Right atrium auricular region (tissue), 2 donors: ENCODE measurements at places on chromosomes 6 and 20. TPM values are rescaled to one million over a fixed set of nuclear protein-coding genes. Genes with fewer than 3 reads are reported as not detected.

DNA sequence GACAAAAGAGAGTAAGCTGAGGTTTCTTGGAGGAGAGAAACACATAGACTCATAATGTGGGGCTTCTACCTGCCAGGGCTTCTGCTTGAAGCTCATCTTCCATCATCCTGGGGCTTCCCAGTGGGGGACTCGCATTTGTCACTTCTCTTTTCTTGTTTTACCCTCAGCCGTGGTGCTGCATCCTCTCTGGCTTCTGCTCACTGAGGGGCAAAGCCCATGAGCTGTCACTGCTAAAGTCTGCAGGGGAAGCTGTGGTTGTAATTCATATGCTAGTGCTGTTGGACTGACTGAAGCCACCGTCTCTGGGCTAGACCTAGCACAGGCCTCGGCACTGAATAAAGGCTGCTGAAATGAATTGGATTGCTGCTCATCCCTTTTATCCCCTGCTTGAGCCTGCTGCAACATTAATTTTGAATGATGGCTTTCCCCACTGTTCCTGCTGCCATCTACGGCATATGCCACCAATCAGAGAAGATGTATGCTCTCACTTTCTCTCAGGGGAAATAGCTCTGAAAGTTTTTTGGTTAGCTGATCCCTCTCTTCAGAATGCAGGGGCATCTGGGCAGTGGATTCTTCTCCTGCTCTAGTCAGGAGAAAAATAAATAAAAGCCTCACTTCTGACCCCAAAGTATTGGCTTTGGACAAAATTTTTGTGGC, 568.4 kb upstream of the MAP3K7 start:
- no peaks in the 10 kb centered on the region for H3K36me3 ChIP-seq
- no peaks in the 10 kb centered on the region for H3K4me1 ChIP-seq
- H3K4me3 ChIP-seq = no peak overlapping the region
- no peak for DNase-seq

GRCh38 chr6:144555066-144555465, 269.9 kb downstream of the UTRN start:
- H3K4me1 ChIP-seq = no peaks in the 10 kb centered on the region
- no peak for DNase-seq
- no peaks in the 10 kb centered on the region for H3K27me3 ChIP-seq
- no peak overlapping the region for H3K4me3 ChIP-seq
- no peak overlapping the region for H3K27ac ChIP-seq

DNA sequence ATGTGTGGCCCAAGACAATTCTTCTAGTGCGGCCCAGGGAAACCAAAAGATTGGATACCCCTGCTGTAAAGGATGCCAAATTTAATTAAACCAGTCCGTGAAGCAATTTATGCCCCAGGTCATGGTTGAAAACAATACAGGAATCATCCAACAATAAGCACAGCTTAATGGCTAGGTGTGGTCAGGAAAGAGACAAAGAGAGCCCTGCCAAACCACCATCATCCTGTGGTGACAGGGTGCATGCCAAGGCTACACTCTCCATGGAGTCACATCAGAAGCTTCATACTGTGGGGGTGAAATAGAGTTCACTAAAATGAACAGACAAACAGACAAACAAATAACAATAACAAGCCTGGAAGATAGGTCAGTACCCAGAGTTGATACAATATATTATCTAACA, 62.7 kb downstream of the DZANK1 start:
- H3K4me1 ChIP-seq = no peaks in the 10 kb centered on the region
- no peak overlapping the region for H3K27ac ChIP-seq
- H3K36me3 ChIP-seq = no peaks in the 10 kb centered on the region

GRCh38 chr20:48492715-48493070, 335.1 kb downstream of the PREX1 start:
- no peaks in the 10 kb centered on the region for H3K4me1 ChIP-seq
- no peak overlapping the region for H3K27ac ChIP-seq
- no peaks in the 10 kb centered on the region for H3K36me3 ChIP-seq
- peak; percentile 30 for DNase-seq
- no peaks in the 10 kb centered on the region for H3K27me3 ChIP-seq
- H3K4me3 ChIP-seq = no peak overlapping the region

GRCh38 chr20:3168079-3168828, 5.1 kb downstream of the LZTS3 start:
- H3K27me3 ChIP-seq = no peaks in the 10 kb centered on the region
- no peaks in the 10 kb centered on the region for H3K4me1 ChIP-seq
- peak overlapping the region; percentile 35 for H3K4me3 ChIP-seq
- H3K36me3 ChIP-seq = no peaks in the 10 kb centered on the region
- peak overlapping the region; percentile 26 for H3K27ac ChIP-seq

DNA sequence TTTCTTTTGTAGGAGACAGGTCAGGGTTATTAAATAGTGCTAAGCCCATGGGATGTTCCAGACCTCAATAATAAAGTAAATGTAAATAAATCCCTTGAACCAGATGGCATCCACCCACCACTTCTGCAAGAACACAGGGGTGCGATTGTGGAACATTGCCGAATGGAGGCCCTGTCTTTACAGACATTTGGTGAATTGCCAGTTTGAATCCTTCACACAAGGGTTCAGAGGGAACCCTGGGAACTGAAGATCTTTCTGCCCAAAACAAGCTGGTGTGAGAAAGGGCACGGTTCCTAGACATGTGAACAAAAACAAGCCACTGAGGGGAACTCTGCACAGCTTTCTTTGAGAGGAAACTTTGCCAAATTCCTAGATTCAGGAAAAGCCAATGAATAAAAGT, 30.2 kb upstream of the RNF8 start:
- no peaks in the 10 kb centered on the region for H3K27me3 ChIP-seq
- peaks cover 5% of the 10 kb centered on the region for H3K36me3 ChIP-seq
- no peak overlapping the region for H3K27ac ChIP-seq
- DNase-seq = no peak
- peaks cover 31% of the 10 kb centered on the region for H3K4me1 ChIP-seq

- H3K36me3 ChIP-seq = no peaks in the 10 kb centered on the region
- no peak overlapping the region for H3K27ac ChIP-seq
- H3K4me3 ChIP-seq = no peak overlapping the region
- H3K27me3 ChIP-seq = no peaks in the 10 kb centered on the region
- DNase-seq = no peak
- no peaks in the 10 kb centered on the region for H3K4me1 ChIP-seq
Observed at GRCh38 chr6:144590532-144590931, 305.4 kb downstream of the UTRN start.

- H3K27me3 ChIP-seq = no peaks in the 10 kb centered on the region
- peak overlapping the region; percentile 52 for H3K27ac ChIP-seq
- H3K4me1 ChIP-seq = no peaks in the 10 kb centered on the region
- H3K36me3 ChIP-seq = no peaks in the 10 kb centered on the region
- DNase-seq = peak; percentile 59
- H3K4me3 ChIP-seq = no peak overlapping the region
Observed at GRCh38 chr6:157741948-157742556, 81.0 kb upstream of the SNX9 start.

DNA sequence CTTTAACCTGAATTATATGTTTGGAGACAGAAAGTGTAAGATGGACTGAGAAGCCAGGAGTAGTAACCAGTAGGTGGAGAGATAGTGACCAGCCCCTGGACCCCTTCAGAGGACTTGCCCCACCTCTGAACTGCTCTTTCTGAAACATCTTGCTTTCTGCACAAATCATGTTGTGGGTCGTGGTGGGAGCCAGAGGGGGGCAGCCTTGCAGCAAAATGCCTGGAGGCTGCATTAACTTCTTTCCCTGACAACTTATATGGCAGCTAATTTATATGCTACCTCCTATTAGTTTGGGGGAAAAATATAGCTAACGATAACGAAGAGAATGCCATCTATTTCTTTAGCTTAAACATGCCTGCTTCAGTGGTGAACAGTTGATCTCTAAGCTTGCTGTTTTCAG, 859.8 kb downstream of the MAFB start:
- H3K4me1 ChIP-seq = no peaks in the 10 kb centered on the region
- H3K36me3 ChIP-seq = no peaks in the 10 kb centered on the region
- H3K27me3 ChIP-seq = no peaks in the 10 kb centered on the region
- DNase-seq = no peak

GABRR1 gene
- total RNA-seq = not detected

TREML2 gene
- total RNA-seq = not detected

PPP1R16B gene
- total RNA-seq = 0.96 TPM

UNC93A gene
- not detected for total RNA-seq
